ENCODE measurements at places on chromosomes 1 and 21. TPM values are rescaled to one million over a fixed set of nuclear protein-coding genes. Genes with fewer than 3 reads are reported as not detected.

DNA sequence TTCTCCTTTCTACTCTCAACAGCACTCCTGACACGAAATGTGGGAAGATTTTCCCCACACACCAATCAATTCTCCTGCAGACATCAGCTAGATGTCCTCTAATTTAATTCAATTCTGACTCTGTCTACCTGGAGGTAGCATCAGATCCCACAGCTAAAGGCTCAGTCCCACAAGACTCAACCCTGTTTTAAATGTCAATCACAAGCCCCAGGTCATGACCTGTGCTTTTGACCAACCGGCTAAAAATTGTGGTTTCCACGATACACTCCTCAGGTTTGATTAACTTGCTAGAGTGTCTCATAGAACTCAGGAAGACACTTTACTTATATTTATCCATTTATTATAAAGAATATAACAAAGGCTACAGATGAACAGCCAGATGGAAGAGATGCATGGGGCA, 27.4 kb downstream of the IL23R start:
- no peak overlapping the region for H3K4me3 ChIP-seq
- no peak overlapping the region for H3K27ac ChIP-seq
- no peaks in the 10 kb centered on the region for H3K36me3 ChIP-seq
- H3K4me1 ChIP-seq = no peaks in the 10 kb centered on the region
- no peaks in the 10 kb centered on the region for H3K27me3 ChIP-seq

DNA sequence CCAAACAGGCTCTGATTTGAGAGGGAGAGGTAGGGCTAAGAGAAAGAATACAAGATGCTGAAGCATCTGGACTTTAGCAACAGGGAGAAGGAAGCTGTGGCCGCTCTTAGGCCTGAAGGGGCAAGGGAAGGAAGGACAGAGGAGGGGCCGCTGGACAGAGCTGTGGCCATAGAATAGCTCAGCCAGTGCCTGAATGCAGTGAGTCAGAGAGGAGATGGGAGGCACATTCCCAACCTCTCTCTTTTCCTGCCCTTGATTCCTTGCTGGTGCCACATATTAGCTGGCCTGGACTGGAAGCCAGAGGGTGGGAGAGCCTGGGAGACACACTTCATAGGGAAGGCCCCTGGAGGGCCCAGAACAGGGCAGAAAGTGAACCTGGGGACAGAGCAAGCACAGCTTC, 83.4 kb upstream of the POU3F1 start:
- no peak overlapping the region for H3K4me3 ChIP-seq
- H3K4me1 ChIP-seq = no peaks in the 10 kb centered on the region
- no peak overlapping the region for H3K27ac ChIP-seq
- no peaks in the 10 kb centered on the region for H3K27me3 ChIP-seq
- DNase-seq = no peak
- no peaks in the 10 kb centered on the region for H3K36me3 ChIP-seq

DNA sequence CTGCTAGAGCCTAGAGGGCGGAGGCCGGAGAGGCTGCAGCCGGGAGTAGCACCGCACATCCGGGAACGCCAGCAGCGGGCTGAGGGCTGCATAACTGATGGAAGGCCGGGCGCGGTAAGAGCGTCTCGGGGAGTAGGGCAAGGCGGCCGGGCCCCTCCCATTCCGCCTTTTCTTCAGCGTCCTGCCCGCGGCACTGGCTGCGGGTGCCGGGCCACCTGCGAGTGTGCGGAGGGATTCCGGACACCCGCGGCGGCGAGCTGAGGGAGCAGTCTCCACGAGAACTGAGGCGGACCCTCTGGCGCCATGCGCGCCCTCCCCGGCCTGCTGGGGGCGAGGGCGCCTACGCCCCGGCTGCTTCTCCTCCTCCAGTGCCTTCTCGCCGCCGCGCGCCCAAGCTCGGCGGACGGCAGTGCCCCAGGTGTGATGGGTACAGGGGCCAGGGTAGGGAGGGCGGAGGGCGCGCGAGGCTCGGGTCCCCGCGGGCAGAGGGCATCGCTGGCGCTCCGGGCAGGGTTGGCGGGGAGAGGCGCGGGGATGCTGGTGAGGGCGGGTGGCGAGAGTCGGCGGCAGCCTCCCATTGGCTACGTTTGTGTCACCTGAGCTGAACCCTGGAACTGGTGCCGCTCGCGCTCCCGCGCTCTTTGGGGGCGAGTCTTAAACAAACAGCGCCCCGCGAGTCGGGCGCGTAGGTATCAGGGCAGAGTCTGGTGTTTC, 334.4 kb downstream of the SRGAP2C start:
- H3K4me3 ChIP-seq = peak overlapping the region; percentile 40
- no peak for DNase-seq
- H3K27me3 ChIP-seq = peaks cover 13% of the 10 kb centered on the region
- H3K27ac ChIP-seq = no peak overlapping the region

- no peak overlapping the region for H3K4me3 ChIP-seq
- peak overlapping the region; percentile 70 for H3K27ac ChIP-seq
- no peaks in the 10 kb centered on the region for H3K36me3 ChIP-seq
- H3K27me3 ChIP-seq = no peaks in the 10 kb centered on the region
- peak; percentile 46 for DNase-seq
- H3K4me1 ChIP-seq = no peaks in the 10 kb centered on the region
These were observed 24.7 kb downstream of the HMGCS2 start for GRCh38 chr1:119743776-119744597.

- no peak overlapping the region for H3K27ac ChIP-seq
- H3K27me3 ChIP-seq = no peaks in the 10 kb centered on the region
- H3K36me3 ChIP-seq = no peaks in the 10 kb centered on the region
- no peaks in the 10 kb centered on the region for H3K4me1 ChIP-seq
- DNase-seq = no peak
These were observed 11.7 kb downstream of the RNU5D-1 start for GRCh38 chr1:44719318-44719717.

- DNase-seq = no peak
- no peak overlapping the region for H3K27ac ChIP-seq
- H3K36me3 ChIP-seq = no peaks in the 10 kb centered on the region
- no peak overlapping the region for H3K4me3 ChIP-seq
These were observed 67.6 kb upstream of the LRRC8B start for GRCh38 chr1:89457046-89457445.

GRCh38 chr21:41834926-41835663, 44.0 kb downstream of the PRDM15 start:
- no peaks in the 10 kb centered on the region for H3K4me1 ChIP-seq
- H3K4me3 ChIP-seq = no peak overlapping the region
- DNase-seq = no peak
- no peaks in the 10 kb centered on the region for H3K36me3 ChIP-seq
- H3K27ac ChIP-seq = no peak overlapping the region

- peaks cover 8% of the 10 kb centered on the region for H3K4me1 ChIP-seq
- no peaks in the 10 kb centered on the region for H3K27me3 ChIP-seq
- peak overlapping the region; percentile 55 for H3K27ac ChIP-seq
- H3K4me3 ChIP-seq = no peak overlapping the region
These were observed 46.1 kb downstream of the APP start for GRCh38 chr21:26124421-26124833.

- no peak overlapping the region for H3K4me3 ChIP-seq
- peaks cover 11% of the 10 kb centered on the region for H3K4me1 ChIP-seq
- H3K27me3 ChIP-seq = no peaks in the 10 kb centered on the region
- no peak for DNase-seq
These were observed 67.1 kb downstream of the VWA5B1 start for GRCh38 chr1:20357796-20358195.

GRCh38 chr1:20224546-20224945, 38.2 kb upstream of the PLA2G2C start:
- no peak overlapping the region for H3K4me3 ChIP-seq
- no peaks in the 10 kb centered on the region for H3K4me1 ChIP-seq
- H3K27me3 ChIP-seq = no peaks in the 10 kb centered on the region
- no peak for DNase-seq

C1orf94 gene
- total RNA-seq = not detected

CD5L gene
- not detected for total RNA-seq

CR2 gene
- total RNA-seq = not detected

KRTAP19-3 gene
- total RNA-seq = not detected

CLCA4 gene
- 2.6 TPM for total RNA-seq
